ENCODE measurements at places on chromosomes 5 and 9.

- peak; percentile 17 for DNase-seq
Measured at GRCh38 chr9:131478421-131478868, 24.3 kb upstream of the POMT1 start.

- peak; percentile 8 for DNase-seq
Measured at GRCh38 chr9:87389936-87390335, 107.7 kb upstream of the DAPK1 start.

DNA sequence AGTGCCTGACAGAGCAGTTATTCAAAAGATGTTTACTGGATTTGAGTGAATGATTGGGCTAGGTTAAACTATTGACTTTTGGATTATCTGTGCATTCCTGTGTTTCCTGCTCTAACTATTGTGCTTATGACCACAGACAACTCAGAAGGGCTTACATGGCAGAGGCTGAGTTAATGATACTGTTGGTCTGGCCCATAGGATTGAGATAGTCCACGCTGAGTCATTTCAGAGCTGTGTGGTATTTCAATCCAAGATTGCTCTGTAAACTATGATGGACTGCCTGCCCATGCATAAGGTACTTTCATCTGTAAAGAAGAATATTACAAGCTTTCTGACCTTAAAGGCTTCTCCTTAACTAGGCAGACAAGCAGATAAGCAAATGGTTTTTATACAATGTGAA, 49.1 kb upstream of the SLIT3 start:
- DNase-seq: peak; percentile 85

DNA sequence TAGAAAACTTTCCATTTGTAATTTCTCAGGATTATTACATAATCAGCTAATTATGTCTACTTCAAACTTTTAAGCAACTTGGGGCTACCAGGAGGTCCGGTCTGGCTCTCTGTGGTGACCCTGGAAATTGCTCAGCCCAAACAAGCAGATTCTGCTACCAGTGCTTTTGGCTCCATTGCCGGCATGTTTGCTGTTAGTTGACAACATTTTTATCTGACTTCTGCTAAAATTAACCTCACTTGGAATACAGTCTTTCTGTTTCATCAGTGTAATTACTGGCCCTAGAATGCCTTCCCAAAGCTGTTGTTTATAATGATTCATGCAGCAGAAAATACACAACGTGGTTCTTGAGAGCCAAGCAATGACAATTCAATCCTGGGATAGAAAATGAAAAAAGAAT, 38.5 kb upstream of the FAM81B start:
- no peak for DNase-seq

DNA sequence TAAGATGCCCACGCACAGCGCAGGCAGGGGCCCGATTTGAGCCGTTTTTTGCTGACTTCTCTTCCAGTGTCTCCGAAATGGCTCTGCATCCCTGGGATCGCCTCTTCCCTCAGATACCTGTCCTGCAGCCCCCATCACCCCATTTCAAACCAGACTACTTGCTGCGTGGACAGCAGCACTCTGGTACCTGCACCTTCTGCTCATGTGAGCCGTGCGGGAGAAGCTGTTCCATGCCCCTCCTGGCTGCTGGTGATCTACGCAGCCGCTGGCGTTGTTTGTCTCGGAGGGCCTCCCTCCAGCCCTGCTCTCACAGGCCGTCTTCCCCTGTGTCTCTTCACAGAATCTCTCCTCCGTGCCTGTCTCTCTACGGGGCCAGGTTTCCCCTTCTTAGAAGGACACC, 13.4 kb downstream of the CEP72 start:
- DNase-seq: no peak
